ENCODE measurements at places on chromosomes 12 and 14. TPM values are rescaled to one million over a fixed set of nuclear protein-coding genes. Genes with fewer than 3 reads are reported as not detected.

- no peak for ATAC-seq
Observed at GRCh38 chr12:81162391-81163136, 84.7 kb downstream of the ACSS3 start.

- ATAC-seq = no peak
Observed at GRCh38 chr14:96925422-96925821, 128.2 kb downstream of the VRK1 start.

GRCh38 chr12:93541578-93542225, 30.8 kb upstream of the SOCS2 start:
- ATAC-seq = no peak

DNA sequence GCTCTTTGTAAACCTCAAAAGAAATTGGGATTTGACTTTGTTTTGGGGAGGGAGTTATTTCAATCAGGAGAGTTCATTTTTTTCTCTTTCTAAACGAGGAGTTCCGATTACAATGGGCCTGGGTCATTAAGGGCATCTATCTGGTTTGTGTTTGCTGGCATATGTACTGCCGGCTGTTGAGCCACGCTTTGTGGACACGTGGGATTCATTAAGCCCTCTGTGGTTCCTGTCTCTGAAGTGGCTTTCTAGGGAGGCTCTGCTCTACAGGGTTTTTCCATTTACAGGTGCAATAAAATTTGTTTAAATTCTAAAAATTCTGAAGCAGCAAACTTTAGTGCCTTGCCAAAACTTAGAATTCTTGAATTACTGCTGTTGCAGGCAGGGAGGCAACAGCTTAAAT, 57.9 kb downstream of the GNS start:
- no peak for ATAC-seq

DNA sequence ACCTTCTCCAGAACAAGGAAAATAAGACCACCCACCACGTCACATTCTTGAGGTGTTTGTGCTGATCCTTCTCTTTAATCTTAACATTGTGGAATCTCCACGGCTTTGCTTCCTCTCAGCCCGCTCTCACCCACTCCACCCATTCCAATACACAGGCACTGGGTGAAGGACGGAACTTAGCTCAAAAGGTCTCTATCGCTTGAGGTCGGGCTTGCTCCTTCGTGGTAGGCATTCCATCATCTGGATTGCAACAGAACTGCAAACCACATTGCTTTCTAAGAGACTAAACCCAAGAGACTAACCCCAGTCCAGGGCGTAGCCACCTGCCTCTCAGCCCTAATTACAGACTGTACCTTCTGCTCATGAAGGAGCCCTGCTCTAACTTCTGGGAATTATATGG, 24.0 kb upstream of the MDM2 start:
- no peak for ATAC-seq

The MYF6 gene
- total RNA-seq = not detected

DNA sequence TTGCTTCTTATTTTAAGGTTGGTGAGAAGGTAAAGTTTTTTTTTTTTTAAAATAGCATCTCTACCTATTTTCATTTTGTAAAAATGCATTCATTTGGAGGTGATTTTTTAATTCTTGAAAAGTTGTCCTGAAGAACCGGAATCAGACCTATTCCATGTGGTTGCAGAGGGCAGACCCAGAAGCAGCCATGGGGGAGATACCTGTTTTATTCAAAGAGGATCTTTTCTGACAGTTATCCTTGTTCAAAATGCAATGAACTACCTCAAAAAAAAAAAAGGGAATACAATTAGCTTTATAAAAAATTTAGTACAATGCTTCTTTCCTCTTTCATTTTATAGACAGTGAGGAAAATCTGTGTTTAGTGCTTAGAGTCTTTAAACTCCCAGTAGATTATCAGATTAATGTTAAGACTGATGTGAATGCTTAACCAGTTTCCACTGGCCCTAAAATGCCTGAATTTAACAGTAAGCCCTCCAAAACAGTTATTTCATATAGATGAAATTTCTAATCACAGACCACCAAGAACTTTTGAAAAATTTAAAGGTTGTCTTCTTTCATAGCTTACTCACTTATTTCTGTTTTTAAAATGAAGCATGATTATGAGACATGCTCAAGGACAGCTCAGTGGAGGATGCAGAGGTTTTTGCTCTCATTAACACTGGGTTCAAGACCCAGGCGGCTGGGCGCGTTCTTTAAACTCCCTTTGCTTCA, 8.6 kb upstream of the NEMF start:
- no peak for ATAC-seq

The DNAJC22 gene
- total RNA-seq = not detected

The PTPRQ gene
- 5.5 TPM for total RNA-seq

The TPPP2 gene
- not detected for total RNA-seq

- ATAC-seq = no peak
Observed at GRCh38 chr14:100714258-100714892, 12.3 kb upstream of the DLK1 start.

DNA sequence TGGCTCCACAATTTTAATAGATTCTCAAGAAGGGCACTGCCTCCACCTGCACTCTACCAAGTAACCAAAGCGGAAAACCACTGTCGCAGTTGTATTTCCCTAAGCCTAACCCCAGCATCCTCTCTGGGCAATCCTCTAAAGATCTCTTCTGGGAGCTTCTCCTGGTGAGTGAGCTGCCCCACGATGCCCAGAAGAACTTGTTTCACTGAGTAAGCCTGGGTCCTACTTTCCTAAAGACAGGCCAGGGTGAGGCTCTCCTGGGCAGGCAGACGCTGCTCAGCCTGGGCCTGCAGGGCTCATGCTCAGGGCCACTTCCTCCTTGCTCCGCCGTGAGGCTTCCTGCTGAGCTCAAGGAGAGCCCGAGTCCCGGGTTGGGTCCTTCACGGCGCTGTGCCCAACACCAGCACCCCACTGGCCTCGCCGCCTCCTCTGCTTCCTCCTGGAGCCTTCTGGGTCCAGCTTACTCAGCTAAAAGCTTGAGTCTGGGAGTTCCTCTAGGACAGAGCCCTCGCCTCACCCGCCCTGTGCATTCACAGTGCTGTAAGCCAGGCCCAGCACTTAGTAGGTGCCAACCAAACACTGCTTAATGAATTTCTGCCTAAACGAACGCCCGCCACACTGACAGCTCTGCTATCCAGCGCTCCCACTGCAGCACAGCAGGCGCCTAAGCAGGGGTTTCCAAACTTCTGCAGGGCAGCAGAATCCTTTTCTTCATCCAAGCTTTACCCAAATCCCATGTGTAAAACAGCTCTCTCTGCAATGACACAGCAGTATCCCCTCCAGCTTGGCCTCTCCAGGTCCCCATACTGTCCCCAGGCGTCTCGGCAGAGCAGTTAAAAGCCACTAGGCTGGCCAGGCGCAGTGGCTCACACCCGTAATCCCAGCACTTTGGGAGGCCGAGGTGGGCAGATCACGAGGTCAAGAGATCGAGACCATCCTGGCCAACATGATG, 5.7 kb downstream of the RAB35 start:
- ATAC-seq = peak; percentile 72

- peak; percentile 83 for ATAC-seq
Observed at GRCh38 chr12:101857043-101857558, 20.3 kb upstream of the DRAM1 start.

- ATAC-seq = no peak
Observed at GRCh38 chr12:64457032-64457431, 5.1 kb downstream of the TBK1 start.

The HOXC12 gene
- not detected for total RNA-seq

DNA sequence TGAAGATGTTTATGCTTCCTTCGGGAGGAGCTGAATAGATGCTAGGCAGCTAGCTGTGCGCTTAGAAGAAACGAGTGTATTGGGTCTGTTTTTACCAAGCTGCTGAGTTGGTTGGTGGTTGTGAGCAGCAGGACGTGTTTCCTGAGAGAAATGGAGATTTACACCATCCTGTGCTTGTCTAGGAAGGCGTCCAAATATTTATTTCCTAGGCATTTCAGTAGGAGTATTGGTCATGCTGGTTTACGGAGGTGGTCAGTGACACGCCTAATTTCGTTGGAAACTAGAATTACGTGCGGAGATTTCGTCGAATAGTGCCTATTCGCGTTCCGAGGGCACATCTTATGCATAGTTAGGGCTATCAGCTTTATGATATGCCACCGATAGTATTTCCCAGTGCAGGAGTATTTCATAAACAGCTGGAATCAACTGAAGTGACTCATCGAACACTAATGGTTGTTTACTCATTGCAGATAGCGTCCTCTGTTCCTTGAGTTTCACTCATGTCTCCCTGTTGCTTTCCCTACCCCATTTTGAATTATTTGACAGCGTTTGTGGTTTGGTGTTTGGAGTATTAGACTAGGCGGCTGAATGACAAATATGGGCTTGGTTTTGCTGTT, 780 bp downstream of the TBC1D15 start:
- ATAC-seq = no peak

- no peak for ATAC-seq
Observed at GRCh38 chr14:38047195-38047902, 160.4 kb upstream of the SSTR1 start.

The CCDC175 gene
- total RNA-seq = not detected

The ZFHX2 gene
- total RNA-seq = 2.5 TPM

GRCh38 chr12:8037046-8037663, 4.6 kb downstream of the FOXJ2 start:
- no peak for ATAC-seq

The PTCSC3 gene
- total RNA-seq = not detected

The WSCD2 gene
- total RNA-seq = 26.3 TPM

DNA sequence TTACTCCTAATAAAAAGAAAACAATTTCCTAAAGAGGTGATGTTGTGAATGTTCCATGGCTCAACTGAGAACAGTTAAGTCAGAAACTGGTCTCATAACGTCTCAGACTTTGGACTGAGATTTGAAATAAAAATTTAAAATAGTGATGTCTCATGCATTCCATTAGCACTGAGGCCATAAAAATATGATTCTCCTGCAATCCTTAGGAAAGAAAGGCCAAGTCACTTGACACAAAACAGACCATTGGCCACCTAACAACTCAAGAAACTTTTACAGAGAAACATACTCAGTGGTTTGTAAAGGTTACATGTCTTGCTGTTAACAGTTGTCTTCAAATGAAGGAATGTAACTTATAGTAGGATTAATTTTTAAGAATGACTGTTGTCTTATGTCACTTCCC, 58.1 kb downstream of the STAB2 start:
- ATAC-seq = peak; percentile 73

DNA sequence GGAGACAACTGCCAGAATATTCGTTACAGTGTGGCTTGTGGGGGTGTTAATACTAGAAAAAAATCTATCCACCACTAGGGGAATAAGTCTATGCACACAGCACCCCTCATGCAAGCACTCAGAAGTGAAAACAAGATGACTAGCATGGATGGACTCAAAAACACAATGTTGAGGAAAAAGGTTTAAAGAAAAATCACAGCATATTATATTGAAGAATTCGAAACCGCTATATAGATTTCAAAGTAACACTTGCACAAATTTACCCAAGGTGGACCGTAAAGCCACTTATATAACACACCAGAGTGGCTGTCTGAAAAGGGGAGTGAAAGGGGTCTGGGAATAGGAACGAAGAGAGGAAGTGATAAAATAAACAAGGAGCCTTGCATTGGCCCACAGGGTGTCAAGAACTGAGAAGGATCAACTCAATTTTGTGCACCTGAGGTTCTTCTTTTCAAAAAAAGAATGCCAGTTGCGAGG, 544 bp downstream of the ABCD4 start:
- ATAC-seq = peak; percentile 37

The KIF26A gene
- total RNA-seq = 2.6 TPM

DNA sequence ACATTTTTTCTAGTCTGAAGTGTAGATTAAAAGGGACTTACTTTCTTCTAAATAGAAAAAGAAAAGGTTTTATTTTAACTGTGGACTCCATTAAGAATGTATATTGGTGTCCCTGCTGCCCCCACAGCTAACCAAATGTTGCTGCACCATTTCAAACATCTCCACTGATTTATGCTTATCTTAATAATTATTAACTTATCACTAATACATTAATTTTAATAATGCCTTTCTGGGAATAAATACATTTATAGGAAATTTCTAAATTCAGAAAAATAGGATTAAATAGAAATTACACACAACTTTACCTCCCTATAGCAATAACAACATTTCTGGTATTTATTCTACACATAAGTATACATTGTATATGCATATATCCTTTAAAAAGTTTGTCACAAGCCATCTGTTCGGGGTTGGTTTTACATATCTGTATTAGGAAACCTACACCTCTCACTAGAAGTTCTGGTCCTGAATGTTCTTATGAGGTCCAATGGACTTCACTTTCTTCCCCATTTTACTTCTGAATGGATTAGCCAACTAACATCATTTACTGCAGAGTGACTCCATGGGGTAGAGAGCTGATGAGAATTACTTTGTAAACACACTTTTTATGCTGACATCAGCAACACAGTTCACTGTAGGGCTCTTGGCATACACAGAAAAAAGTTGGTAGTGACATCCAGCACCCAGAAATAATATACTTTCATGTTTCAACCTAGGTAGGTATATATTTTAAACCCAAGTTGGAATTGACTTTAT, 9.4 kb upstream of the SELPLG start:
- no peak for ATAC-seq

DNA sequence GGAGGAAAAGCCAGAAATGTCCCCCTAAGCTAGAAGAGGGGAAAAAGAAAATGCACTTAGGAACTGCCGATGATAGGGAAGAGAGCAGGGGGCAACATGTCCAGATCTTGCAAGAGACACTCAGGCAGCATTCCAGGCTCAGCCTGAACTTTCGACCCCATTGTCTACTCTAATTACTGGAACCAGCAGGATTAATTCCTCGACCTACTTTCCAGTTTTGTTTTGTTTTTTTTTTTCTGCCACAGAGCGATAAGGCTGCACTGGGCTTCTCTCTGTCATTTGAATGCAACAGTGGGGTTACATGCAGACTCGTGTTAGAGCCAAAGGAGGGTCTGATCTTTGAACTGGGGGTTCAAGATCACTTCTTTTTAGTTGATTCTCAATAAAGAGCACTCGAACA, 68.7 kb upstream of the MED13L start:
- no peak for ATAC-seq

GRCh38 chr12:10220398-10221077, 7.9 kb downstream of the GABARAPL1 start:
- ATAC-seq = peak; percentile 98

The DNAI7 gene
- total RNA-seq = 0.73 TPM

DNA sequence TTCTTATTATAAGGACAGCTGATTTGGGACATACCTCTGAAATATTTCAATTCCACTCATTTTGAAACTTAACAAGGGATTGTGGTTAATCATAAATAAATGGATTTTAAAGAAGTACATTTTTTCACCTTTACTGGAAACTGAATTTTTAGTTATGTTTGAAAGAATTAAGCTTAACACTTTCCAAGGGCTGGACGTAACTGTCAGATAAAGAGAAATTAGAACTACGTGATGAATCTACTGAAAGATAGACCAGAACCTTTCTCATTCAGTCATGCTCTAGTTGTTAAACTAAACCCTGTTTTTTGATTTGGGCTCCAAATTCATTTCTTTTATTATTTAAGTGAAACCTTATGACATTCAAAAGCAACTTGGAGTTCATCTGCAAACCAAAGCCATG, 1892.1 kb upstream of the SEL1L start:
- ATAC-seq = no peak

GRCh38 chr12:83796531-83796930, 1109.8 kb downstream of the TMTC2 start:
- ATAC-seq = no peak

The BEGAIN gene
- total RNA-seq = 5.6 TPM

All from gastroesophageal sphincter (tissue), 4 donors.